CD4-positive, alpha-beta T cell treated with Interleukin-2 at 100 ng/mL for 4 hours (primary cell): ENCODE measurements at places on chromosomes 13 and 19.

- DNase-seq = no peak
These were observed 576 bp downstream of the DOT1L start for GRCh38 chr19:2164020-2164998.

DNA sequence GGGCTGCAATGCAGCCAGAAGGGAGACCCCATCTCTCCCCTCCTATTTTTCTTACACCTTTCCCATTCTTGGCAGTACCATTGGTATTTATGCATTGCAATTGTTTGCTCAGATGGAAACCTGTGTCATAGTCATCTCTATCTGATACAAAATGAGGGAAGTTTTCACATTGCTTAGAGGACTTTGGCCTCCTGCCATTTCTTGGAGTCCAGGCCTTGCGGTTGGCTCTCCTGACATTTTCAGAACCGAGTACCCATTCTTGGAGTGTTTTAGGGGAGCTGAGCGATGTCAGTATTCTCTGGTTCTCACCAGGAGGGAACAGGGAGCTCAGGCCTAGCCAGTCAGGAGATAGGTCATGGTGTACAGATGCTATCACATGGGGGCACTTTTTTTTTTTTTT is 1.5 kb downstream of the SIN3B start:
- DNase-seq = no peak

DNA sequence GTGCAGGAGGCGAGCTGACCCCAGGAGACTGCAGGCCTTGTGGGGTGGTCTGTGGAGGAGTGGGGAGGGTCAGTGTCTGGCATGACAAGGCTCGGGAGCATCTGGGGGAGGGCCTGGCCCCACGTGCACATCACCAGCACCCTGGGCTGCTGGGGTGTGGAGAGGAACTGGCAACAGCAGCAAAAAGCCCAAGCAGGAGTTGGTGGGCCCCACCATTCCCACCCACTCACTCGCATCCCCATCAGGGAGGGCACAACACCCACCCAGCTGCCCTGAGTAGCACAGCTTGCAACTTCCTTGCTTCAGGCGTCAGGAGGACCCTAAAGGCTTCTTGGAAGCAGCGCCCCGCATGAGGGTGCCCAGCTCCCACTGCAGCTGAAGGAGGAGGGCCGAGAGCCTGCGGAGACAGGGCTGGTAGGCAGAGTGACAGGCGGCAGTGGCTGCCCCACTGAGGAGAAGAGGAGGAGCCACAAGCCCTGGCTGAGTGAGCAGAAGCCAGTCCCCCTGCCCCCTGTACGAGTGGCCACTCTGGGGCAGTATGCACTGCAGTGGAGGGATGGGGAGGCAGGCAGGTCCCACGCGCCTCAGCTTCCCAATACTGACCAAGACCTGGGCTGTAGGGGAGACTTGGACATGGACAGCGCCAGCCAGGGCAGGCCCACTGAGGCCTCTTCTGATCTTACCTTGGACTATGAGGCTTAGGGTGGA is 26.5 kb downstream of the ELL start:
- no peak for DNase-seq

DNA sequence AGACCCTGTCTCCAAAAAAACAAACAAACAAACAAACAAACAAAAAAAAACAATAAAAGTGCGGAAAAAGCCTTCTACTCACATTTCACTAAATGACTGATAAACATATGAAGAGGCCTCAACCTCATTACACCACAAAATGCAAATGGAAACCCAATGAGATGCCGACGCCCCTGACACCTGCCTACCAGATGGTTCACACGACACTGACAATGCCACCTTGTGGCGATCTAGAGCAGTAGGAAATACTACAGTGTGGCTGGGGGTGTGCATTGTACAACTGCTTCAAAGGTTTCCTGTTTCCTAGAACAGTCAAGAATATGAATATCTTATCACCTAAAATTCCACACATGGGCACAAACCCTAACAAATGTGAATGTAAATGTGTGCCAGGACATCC is 14.0 kb downstream of the SCGB2B2 start:
- peak; percentile 58 for DNase-seq

DNA sequence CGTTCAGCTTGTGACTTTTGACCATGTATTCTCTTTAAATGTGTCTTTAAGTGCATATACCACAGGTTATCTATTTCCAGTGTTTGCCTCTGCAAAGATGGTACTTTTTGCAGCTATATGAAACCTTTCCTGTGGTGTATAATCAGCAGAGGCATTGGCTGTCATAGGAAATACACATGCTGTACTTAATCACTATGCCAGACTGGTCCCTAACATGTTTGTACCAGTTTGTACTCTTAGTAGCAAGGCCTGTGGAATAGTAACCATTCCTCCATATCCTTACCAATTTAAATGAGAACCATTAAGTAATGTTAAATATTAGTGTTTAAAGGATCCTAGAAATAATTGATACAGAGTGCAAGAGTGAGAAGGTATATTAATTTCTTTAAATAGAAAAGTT is 69.8 kb downstream of the CDK8 start:
- DNase-seq = no peak

DNA sequence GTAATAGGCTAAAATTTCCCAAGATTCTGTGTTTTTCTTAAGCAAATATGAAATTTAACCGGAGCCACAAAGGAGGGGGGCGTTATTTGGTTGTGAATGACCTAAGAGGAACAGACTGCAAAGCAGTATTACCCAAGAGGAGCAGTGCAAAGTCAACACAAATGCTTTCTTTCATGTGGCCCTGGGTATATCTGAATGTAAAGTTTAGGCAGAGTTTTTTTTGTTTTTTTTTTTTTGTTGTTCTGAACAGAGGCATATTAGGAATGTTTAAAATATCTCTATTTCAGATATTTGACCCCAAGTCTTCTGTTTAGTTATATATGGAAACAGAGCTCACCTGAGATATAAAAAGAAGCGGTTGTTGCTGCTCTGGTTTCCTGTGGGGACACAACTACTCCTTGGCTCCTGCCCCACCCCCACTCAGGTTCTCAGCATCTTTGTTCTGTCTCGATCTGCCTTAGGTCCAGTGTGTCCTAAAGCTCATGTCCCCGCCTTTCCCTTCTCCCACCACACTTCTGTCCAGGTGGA is 220.7 kb downstream of the RFC3 start:
- no peak for DNase-seq

DNA sequence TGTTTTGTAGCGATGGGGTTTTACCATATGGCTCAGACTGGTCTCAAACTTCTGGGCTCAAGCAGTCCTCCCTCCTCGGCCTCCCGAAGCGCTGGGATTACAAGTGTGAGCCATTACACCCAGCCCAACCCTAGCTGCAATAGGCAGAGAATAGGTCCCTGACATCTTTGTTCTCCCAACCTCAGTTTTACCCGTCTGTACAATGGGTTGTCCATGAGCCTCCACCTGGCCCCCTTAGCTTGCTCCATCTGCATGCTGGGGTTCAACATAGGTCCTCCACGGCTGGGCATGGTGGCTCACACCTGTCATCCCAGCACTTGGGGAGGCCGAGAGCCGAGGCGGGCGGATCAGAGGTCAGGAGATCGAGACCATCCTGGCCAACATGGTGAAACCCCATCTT is 14.4 kb downstream of the NFIC start:
- no peak for DNase-seq

DNA sequence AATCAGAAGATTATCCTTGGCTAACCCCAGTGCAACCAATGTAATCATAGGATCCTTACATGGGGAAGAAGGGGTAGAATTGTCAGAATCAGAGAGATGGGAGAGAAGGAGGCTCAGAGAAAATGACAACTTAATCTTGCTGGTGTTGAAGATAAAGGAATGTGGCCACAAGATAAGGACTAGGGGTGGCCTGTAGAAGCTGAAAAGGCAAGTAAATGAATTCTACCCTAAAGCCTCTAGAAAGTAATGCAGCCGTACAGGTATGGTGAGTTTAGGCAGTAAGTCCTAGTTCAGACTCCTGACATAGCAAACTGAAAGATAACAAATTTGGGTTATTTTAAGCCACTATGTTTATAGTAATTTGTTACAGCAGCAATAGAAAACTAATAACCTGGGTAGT is 718.5 kb downstream of the SLITRK6 start:
- DNase-seq = no peak

DNA sequence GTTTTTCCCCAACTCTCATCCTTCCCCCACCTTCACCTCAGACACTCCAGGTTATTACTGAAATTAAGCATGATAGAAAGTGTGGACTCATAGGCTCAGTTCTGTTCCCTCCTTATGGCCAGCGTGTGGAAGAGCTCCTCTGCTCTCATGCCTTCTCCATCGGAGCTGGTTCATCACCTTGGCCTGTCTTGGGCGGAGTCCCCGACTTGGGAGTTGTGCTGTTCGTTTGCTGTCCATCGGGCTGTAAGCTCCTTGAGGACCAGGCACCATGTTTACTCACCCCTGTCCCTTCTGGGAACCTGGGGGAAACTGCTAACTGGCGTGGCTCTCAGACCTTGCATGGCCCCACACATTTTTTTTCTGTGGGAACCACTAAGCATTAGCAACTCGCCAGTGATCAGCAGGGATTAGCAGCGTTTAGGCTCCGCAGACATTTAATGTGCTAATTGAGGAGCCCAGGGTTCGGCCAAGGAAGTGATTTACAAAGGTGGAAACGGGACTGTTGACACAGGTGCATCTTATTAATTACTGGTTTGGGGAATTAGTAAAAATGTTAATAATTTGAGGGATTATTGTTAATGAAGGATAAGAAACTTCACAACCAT is 123.8 kb downstream of the TM9SF2 start:
- no peak for DNase-seq

GRCh38 chr19:5081443-5082161 is 112.7 kb downstream of the KDM4B start:
- DNase-seq = no peak

GRCh38 chr13:46348961-46349360 is 38.1 kb downstream of the RUBCNL start:
- DNase-seq = no peak

DNA sequence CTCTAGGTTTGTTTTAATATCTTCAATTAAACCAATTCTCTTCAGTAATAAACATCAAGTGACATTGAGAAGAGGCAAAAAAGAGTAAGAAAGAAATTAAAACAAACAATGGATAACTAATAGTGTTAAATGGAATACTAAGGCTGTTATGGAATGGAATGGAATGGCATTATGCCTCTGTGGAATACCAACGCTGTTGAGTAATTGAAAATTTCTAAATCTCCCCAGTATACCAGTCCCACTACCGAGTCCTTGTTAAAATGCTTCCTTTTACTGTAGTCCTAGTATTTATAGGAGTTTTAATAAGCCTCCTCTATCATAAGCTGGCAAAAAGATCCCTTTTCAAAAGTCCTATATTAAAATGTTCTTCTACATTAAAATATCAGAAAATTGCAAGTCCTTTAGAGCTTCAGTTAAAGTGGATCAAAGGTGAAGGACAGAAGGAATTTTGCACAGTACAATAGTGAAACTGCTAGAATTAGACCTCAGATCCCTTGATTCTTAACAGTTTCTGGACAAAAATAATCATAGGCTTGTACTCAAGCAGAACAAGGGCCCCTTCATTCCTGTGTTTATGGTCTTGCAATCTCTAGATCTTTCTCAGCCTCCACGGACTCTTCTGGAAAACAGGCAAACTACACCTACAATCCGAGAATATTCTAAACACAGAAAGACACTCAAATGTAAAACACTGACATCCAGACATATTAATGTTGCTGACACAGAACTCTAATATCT is 128.2 kb downstream of the PCDH9 start:
- DNase-seq = no peak
